ENCODE measurements at places on chromosomes 3 and 15.

GRCh38 chr15:95990833-95991232 is 339.7 kb upstream of the NR2F2 start:
- no peak for DNase-seq

DNA sequence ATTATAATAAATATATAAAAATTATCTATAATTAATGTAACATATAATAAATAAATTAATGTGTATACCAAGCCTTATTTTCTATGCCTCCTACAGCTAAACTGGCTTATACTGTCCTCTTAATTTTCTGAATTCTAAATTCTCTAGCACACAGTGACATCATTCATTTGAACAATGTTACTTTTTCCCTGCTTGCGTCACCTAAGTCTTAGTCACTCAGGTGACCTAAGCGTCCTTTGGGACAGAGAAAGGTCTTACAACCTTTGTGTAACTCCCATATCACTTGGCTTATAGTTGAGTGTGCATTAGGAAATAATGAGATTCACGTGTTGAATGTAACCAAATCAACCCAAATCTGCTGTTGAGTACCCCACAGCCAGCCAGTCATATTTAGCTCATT is 48.5 kb upstream of the KCNMB2 start:
- DNase-seq = no peak

DNA sequence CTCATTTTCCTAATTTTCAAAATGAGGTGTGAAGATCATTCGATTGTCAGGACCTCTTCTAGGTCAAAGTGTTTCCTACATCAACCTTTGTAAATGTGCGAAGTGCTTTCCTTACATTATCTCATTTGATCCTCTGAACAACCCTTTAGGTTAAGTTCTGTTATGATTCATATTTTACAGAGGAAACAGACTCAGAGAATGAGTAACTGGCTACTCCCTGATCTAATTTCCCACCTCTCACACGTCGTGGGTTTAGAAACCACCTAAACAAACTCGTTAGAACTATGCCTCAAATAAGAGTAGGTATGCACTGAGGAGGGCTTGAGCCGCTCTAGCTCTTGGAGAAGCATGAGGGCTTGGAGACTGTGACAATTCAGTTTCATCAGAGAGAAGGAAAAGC is 148.6 kb downstream of the CD47 start:
- DNase-seq = peak; percentile 15

- DNase-seq = peak; percentile 8
These were observed 107.5 kb downstream of the SLC49A4 start for GRCh38 chr3:122902326-122902725.

GRCh38 chr3:167450195-167450594 is 23.6 kb downstream of the SERPINI2 start:
- no peak for DNase-seq

Data from fibroblast of mammary gland (primary cell).